CD4-positive, alpha-beta T cell treated with Interleukin-15 for 1 hour (primary cell): ENCODE measurements at places on chromosomes 4 and X.

GRCh38 chrX:68175562-68175961 is 257.7 kb downstream of the OPHN1 start:
- DNase-seq, result no peak

GRCh38 chrX:14389682-14390081 is 139.7 kb upstream of the GLRA2 start:
- DNase-seq, result no peak

DNA sequence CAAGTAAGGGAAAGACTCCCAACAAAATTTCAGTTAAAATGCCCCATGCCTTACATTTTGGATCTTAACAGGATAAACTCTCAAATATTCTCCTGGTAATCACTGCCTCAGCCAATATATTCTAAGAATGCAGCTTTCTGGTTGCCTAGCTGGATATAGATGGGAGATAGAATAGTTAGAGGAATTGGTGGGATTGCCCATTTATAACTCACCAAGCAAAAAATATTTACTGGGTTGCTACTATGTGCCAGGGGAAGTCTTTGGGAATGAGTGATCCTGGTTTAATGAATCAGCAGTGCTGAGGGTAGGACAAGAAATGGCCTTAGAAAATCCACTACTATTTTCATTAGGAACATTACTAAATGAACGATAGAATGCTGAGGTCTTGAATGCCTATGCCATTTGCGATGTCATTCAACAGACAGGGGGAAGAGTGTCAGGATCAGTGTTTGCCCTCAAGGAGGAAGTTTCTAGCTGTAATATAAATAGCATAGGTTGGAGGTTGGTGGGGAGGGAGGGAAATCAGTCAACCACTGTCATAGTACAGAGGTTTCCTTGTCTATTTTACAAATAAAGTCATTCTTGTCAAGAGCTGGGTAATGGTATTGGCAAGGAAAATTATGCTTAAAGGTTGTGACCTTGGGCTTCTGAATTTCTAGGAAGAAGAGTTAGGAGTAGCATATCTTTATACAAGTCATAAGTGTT is 63.5 kb downstream of the ENOPH1 start:
- DNase-seq, result no peak

- DNase-seq, result no peak
Observed at GRCh38 chr4:102546635-102547034, 45.5 kb downstream of the NFKB1 start.

- DNase-seq, result no peak
Observed at GRCh38 chr4:6341696-6342095, 72.0 kb downstream of the WFS1 start.

GRCh38 chr4:40916218-40916555 is 166.4 kb downstream of the NSUN7 start:
- no peak for DNase-seq

GRCh38 chrX:44072631-44073030 is 99.4 kb upstream of the NDP start:
- no peak for DNase-seq

DNA sequence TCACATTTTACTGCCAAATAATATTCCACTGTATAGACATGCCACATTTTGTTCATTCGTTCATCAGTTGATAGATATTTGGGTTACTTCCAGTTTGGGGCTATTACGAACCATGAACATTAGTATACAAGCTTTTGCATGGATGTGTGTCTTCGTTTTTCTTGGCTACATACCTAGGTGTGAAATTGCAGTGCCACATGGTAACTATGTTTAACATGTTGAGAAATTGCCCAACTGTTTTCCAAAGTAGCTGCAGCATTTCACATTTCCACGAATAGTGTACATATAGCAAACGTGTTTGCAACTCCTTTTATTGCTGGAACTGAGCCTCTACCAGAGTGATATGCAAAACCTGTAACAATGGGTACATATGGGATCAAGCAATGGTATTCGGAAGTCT is 221.5 kb downstream of the VEGFC start:
- DNase-seq, result no peak

DNA sequence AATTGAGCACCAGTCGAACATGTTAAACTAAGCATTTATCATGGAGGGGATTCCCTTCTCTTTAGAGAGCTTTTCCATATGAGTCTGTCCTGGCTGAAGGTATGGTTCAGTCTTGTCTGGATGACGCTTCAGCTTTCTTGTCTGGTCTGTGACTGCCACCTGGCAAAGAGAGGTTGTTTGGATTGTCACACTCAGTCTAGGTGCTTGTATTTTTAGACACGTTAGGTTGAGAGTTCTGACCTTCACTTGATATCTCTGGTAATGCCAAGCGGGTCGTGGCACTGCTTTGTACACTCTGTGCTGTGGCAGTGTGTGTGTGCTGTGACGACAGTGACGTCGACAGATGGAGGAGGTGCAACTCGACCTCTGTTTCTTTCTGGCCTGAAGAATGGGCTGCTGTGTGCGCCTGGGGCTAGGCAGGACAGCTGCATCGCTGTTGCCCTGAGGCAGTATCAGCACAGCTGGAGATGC is 12.6 kb downstream of the NOCT start:
- no peak for DNase-seq

GRCh38 chr4:167906851-167907250 is 185.5 kb upstream of the ANXA10 start:
- no peak for DNase-seq

DNA sequence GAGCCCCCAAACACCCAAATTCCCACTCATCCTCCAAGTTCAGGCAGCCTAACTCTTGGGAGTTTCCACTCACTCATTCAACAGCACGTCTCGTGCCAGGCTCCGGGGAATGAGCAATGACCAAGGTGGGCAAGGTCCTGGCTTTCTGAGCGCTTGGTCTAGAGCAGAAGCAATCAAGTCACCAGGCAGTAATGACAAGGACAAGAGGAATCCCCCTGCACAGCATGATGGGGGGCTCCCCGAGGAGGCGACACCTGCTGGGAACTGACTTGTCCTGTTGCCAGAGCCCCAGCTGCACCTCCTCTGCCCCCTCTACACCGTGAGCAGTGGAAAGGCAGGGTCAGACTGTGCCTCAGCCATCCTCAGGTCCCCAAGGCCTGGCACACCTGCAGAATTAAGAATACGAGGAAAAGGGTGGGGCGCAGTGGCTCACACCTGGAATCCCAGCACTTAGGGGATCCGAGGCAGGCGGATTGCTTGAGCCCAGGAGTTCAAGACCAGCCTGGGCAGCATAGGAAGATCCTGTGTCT is 25.7 kb upstream of the MRFAP1 start:
- DNase-seq, result no peak

DNA sequence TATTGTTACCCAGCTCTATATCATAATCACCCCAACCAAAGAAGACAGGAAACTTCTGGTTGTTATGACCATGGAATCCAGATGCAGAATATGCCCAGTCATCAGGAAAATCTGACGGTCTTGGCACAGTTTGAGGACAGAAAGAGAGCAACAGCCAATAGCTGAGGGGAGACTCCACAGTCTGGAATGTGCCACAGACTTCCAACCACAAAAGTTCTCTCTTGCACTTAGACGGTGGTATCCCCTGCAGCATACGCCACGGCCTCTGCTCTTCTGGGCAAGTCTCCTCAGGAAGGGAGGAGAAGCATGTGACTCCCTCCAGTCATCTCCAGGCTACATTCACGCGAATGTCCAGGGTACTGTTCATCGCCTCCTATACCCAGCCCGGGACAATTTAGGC is 18.4 kb downstream of the ZNF827 start:
- DNase-seq, result no peak

DNA sequence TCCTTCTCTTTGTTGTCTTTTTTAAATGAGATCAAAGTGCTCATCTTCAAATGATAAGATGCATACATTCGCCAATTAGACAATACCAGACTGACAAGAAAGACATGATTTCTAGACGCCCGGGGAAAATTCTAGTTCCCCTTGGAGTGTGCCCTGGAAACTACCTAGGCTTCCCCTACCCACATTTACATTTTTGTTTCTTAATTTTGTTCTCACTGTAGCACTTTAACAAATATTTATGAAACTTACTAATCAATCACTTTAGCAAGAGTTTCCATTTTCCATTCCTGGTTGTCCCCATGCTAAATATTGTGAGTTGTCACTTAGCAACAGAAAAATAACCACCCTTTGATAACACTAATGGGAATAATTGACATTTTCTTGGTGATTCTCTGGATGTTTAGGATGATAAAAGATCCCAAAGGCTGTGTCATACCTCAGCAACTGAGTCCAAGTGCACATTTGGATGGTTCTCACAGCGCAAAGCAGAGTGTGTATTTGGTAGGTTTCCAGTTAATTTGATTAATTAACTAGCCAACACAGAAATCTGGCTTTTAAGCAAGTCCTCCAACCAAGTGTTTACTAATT is 69.6 kb downstream of the FGFBP1 start:
- DNase-seq, result no peak

GRCh38 chr4:158671915-158672806 is at the start of gene ETFDH:
Gene ETFDH, plus strand, starts transcription at chr4:158672296. Its CDS starts 161 bp downstream, at chr4:158672457.
- peak; percentile 99 for DNase-seq

DNA sequence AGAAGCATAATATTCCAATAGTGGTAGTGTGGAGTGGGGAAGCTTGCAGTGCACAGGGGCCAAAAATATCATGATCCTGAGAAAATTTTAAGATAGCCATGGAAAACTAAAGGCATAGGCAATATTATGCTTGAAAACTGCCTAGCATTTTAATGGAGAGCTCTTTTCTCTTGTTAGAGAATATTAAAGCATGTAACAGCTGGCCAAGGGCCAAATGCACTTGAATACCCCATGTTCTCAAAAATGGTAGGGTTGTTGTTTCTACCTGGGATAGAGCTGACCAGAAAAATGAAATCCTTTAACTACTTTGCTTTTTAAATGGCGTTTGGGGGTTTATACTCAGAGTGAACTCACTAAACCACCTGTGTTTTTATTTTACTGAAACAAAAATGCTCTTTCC is 739.6 kb upstream of the SLIT2 start:
- no peak for DNase-seq
